T follicular helper cell (primary cell): ENCODE measurements at places on chromosomes 11 and 22.

DNA sequence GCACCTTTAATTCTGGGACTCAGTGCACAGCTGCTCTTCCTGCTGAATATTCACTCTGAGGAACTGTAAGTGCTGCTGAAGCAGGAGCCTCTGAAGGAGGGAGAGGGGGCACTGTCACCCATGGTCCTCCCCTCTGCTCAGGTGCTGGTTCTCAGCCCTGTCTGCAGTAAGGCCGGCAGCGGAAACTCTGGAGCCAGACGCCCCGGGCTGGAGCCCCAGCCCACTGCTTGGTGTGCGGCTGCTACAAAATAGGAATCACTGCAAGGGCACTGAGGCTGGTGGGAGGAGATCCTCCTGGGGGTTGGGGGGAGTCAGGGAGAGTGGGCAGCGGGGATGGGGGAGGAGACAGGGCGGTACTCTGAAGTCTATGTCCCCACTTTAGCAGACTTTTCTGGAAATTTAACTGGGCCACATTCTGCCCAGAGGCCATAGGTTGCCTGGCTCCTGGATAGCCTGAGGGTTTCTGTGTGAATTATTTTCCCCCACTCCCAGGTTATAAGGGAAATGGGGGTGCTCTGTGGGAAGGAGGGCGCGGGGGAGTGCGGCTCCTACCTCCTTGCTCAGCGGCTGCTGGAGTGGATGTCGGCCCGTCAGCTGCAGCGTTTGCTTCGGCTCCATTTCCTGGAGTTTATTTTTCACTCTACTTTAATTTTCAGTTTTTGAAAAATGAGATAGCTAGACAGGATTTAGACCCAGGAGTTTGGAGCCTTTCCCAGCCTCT lies 33.6 kb downstream of the TBC1D22A start:
- DNase-seq = no peak

GRCh38 chr22:19819911-19820879 lies 34.5 kb downstream of the GNB1L start:
- DNase-seq = no peak

DNA sequence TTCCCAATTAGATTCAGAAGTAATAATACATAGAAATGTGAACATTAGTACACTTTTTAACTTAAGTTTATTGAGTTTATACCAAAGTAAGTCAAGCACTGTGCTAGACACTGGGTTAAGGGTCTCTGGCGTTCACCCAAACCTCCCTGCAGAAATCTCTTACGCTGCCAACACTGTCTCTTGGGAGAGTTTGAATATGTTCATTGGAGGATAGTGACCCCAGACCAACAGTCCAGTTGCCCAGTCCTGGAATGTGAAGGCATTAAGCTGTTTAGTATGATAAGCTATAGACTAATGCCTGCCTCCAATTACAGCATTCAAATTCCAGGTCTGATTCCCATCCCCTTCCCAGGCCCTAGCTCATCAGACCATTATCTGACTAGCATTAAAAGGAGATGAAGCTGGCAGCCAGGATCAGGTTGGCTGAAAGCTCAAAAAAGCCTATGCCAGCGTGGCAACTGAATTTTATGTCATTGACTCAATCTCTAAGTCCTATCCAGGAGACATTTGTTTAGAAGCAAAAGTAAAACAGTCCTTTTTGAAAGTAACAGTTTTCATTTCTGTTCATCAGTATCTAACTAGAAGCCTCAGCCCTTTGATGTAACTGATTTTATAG lies 77.8 kb downstream of the SFI1 start:
- DNase-seq = no peak

- DNase-seq = no peak
These were observed 41.3 kb downstream of the TUB start for GRCh38 chr11:8122173-8122764.

- no peak for DNase-seq
These were observed 47.5 kb downstream of the DSCAML1 start for GRCh38 chr11:117749541-117749910.

- DNase-seq = no peak
These were observed 21.8 kb upstream of the SLC5A12 start for GRCh38 chr11:26743622-26744021.
